ENCODE measurements at places on chromosomes 5 and 9.
A peak's percentile ranks its signal among the peaks of the same experiment; 100 is the strongest.

DNA sequence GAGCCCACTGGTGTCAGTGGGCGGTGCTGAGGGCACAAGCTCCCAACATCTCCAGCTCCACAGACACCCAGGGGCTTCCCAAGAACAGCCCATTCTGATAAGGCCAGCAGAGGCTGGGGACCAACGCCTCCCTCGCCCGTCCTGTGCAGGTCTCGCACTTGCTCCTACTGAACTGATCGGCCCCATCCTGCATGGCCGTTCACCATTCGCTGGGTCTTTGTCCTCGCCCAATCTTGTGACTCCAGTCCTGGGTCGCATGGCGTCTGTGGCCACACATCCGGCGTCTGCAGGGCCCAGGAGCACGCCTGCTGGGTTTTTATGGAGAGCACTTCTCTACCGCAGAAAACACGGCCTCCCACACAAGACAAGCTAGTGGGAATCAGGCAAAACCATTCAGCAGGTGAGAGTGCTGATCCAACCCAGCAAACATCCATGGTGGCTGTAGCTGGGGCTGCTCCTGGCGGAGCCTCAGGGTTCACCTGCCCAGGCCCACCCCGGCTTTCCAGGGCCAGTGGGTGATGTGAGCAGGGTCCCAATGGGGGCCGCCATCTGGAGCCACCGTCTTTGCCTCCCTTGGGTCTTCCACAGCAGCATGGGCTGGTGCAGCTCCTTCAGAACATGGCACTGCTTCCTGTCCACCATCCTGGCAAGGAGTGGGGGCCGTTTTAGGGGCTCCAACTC is 7.4 kb downstream of the LRRC14B start:
- no peak for DNase-seq

DNA sequence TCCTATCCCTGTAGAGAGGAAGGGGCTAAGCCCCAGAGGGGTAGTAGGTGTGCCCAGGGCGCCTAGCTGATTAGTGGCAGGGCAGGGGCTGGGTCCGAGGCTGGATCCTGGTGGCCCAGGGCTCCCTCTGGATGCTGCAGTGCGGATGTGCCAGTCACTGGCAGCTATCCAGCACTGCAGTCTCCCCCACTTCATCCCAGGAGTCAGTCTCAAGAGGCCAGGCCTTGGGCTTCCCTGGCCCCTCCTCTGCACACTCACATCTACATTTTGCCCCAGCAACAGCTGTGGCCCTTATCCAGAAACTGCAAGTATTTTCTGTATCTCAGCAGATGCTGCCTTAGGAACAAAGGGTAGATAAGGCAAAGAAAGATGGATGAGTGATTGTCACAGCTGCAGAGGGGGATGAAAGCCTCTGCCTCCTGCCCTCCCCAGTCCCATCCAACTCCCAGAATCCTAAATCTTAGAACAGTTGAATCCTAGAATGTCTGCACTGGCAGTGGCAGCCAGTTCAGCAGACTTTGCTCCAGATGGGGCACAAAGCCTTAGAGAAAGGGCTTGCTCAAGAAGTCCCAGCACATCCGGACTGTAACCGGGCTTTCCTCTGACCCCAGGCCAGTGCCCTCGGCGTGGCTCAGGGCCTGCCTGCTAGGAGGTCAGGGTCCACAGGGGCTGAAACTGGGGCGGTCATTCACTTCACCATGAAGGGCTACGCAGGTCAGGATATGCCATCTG is 1.6 kb downstream of the ANXA6 start:
- DNase-seq = peak; percentile 71

DNA sequence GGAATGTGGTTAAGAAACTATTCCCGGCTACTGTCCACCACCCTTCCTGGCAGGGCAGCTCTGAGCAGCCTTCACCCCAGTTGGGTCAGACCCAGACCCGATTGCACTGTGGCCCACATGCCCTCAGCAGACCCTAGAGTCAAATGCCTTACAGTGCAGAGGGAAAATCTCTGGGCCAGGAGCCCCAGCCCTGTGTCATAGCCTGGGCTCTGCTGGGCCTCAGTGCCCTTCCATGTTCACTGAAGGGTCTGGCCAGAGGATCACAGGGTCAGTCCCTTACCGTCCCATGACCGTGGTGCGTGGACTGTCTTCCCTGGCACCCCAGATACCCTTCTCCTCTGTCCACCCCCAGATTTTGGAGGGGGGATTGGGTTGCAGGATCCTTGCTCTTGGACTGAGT is 73.5 kb upstream of the COL5A1 start:
- no peak for DNase-seq

GRCh38 chr5:2901511-2901910 is 150.0 kb upstream of the IRX2 start:
- no peak for DNase-seq

DNA sequence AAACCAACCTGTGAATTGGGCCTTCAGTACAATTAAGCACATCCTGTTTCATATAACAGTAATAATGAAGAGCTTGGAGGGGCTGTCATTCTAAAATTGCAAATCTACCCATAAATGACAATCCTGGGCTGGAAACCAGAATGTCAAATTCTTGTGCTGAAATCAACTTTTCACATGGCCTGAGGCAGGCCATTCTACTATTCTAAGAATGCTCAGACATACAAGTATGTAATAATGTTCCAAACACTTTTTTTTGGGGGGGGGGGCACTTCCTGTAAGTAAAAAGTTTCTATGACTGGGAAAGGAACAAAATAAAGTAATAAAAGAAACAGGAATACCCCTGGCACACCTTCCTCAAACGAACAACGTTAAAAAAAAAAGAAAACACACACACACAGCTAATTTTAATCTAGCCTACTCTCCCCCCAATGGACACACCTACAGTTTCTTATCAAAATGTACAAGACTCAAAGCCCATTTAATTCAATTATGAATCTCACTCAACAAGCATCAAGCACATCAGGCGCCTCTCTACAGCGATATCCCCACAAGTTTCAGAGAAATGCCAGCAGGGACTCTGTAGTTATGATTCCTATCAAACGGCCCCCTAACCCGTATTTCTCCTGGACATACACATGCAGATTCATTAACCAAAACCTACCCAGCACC is 1.4 kb downstream of the ETF1 start:
- no peak for DNase-seq

DNA sequence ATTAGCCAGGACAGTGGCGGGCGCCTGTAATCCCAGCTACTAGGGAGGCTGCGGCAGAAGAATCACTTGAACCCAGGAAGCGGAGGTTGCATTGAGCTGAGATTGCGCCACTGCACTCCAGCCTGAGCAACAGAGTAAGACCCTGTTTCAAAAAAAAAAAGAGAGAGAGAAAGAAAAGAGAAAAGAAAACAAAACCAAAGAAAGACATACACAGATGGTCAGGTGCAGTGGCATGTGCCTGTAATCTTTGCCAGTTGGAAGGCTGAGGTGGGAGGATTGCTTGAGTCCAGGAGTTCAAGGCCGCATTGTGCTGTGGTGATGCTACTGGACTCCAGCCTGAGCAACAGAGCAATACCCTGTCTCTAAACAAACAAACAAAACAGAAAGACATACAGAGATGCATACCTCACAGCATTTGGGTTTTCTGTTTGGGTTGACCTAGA is 10.0 kb upstream of the PSAT1 start:
- no peak for DNase-seq

- no peak for DNase-seq
Measured at GRCh38 chr9:8850914-8851313, 1051.3 kb upstream of the DMAC1 start.

DNA sequence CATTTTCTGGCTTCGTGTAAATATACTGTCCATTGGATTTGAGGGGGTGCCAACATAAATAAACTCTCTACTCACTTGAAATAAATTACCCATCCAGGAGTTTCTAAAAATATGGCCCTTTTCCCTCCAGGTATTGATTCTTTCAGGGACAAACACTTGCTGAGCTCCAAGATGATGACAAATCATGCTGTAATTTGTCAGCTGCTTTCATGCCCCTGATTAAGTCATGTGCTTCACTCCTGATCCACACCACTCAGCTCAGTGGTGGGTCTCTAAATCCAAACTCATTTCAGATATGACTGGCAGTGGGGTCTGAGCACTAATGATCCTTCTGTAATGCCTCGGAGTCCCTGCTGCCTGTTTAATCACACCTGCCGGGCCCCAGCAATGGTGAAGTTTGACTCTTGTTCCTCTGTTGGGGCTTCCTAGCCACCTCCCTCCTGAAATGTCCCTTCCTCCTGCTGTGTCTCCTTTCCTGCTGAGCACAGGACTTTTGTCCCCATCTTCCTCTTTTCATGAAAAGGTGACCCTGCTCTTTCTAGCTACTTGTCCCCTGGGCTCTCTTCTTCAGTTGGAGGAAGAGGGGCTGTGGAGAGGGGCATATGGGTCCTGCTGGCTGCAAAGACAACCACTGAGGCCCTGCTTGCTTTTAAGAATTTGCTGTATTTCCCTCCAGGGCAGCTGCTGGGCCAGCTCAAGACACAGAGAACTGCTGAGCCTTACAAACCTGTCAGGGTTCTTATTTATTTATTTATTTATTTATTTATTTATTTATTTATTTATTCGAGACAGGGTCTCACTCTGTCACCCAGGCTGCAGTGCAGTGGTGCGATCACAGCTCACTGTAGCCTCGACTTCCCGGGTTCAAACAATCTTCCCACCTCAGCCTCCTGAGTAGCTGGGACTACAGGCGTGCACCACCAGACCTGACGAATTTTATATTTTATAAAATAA is 200.0 kb downstream of the ATP10B start:
- DNase-seq = no peak

- no peak for DNase-seq
Measured at GRCh38 chr5:151720215-151720614, 33.5 kb upstream of the SPARC start.

DNA sequence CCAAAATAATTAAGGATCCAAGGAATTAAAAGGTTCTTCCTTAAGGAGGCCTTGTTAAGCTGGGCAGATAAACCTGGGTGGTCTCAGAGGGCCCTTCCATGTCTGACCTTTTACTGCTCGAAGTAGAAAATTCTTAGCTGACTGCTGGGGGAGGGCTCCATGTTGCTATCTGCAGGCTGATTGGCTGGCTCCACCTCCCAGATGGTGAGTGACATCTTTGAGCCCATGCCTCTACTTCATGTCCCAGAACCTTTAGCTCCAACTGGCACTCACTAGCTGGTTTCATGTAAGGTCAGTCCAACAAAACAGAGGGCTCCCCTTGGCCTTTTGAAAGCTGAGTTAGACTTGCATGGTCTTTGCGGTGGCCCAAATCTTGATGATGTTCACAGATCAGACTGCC is 188.2 kb downstream of the PAX5 start:
- DNase-seq = no peak

GRCh38 chr9:71721855-71722254 is 46.5 kb downstream of the CEMIP2 start:
- no peak for DNase-seq

GRCh38 chr9:6562201-6562600 is 83.3 kb downstream of the GLDC start:
- DNase-seq = peak; percentile 33

- peak; percentile 43 for DNase-seq
Measured at GRCh38 chr5:98458004-98458403, 315.5 kb upstream of the RGMB start.

DNA sequence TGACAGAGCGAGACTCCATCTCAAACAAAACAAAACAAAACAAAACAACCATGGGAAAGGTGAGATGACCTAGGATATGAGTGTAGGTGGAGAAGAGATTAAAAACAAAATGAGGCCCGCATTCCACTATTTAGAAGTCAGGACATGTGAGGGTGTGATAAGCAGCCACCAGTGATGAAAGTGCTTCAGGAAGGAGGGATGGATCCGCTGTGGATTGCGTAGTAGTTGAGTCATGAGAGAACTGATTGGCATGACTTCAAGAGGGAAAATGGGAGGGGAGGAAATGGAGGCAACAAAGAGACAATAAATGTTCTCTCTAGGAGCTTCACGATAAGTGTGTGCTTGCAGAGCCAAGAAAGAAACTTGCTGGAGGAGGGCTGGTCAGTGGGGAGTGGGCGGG is 367.6 kb downstream of the ARL15 start:
- DNase-seq = peak; percentile 98

GRCh38 chr5:132251220-132251725 is 6.2 kb upstream of the PDLIM4 start:
- peak; percentile 24 for DNase-seq

DNA sequence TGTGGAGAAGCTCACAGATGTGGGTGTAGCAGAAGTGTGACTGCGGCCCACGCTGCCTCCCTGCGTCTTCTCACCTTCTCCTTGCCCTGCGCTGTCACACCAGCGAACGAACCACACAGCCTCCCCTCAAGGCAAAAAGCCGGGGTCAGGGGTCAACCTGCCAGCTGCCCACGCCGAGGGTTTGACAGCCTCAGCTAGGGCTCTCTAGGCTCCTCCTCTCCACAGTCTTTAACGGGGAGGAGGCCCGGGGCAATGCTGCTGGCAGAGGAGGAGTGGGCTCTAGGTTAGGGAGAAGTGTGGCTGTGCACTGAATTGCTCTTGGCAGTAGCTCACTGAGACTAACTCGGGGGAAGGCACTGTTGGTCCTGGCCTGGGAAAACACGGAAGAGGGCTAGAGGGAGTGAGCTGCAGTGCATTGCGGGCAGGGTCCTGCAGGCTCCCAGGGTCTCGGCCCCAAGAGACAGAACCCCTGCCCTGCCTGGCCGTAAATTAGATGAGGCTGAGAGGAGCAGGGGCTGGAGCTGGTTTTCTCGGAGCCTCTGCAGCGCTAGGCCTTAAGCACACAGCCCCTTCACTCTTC is 4.2 kb upstream of the TRIM52 start:
- no peak for DNase-seq

DNA sequence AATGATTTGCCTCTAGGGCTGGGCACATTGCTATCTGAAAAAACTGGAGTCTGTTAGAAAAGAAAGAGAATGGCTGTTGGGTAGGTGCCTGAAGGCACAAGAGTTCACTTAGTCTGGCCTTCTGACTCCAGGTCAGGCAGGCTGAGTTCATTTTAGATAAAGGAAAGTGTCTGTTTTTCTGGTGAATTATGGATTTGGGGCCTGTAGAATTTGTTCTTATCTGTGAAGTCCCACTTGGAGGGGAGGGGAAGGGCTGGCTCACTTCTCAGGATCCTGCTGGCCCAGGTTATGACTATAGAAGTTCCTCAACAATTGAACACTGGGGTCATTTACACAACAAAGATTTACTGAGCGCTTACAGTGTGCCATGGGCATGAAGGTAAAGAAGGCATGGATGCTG is 11.5 kb upstream of the SEPTIN8 start:
- DNase-seq = no peak

Data from fibroblast of pulmonary artery (primary cell).